ENCODE measurements at places on chromosomes 2 and 18. TPM values are rescaled to one million over a fixed set of nuclear protein-coding genes. Genes with fewer than 3 reads are reported as not detected.

The MPP4 gene
- 0.99 TPM for total RNA-seq

The CRIM1 gene
- total RNA-seq: 98.5 TPM

The GEN1 gene
- total RNA-seq: 4.3 TPM

The DUSP2 gene
- total RNA-seq: 2.0 TPM

The TNFAIP6 gene
- total RNA-seq: 32.4 TPM

The NEU2 gene
- not detected for total RNA-seq

The KCNG3 gene
- total RNA-seq: not detected

The CYP1B1 gene
- total RNA-seq: 184 TPM

The UGT1A4 gene
- not detected for total RNA-seq

The SNRPD1 gene
- 5.0 TPM for total RNA-seq

The LYG2 gene
- total RNA-seq: not detected

The HDAC4 gene
- 19.9 TPM for total RNA-seq

The OTOF gene
- total RNA-seq: not detected

The HMSD gene
- 0.15 TPM for total RNA-seq

The DAW1 gene
- total RNA-seq: 0.17 TPM

The ALK gene
- total RNA-seq: under 0.01 TPM

The COL3A1 gene
- total RNA-seq: 3,379 TPM

All from smooth muscle cell of trachea (primary cell).